Glutamatergic neuron (in vitro differentiated cells): ENCODE measurements at places on chromosomes 7 and 10. TPM values are rescaled to one million over a fixed set of nuclear protein-coding genes. Genes with fewer than 3 reads are reported as not detected.

CALML5 gene
- total RNA-seq = not detected

PTPRZ1 gene
- 11.4 TPM for total RNA-seq

IFIT1B gene
- not detected for total RNA-seq

DENND2A gene
- 64.7 TPM for total RNA-seq

SPDYE2B gene
- total RNA-seq = not detected

LARP4B gene
- total RNA-seq = 65.6 TPM

GNAT3 gene
- total RNA-seq = 2.0 TPM

AZGP1 gene
- total RNA-seq = 0.44 TPM

GRCh38 chr10:11446133-11446532 lies 165.3 kb downstream of the USP6NL start:
- H3K4me3 ChIP-seq = no peak overlapping the region
- no peaks in the 10 kb centered on the region for H3K36me3 ChIP-seq
- H3K4me1 ChIP-seq = no peaks in the 10 kb centered on the region

GRCh38 chr10:101835362-101835761 lies 8.2 kb downstream of the KCNIP2 start:
- peak overlapping the region; percentile 32 for H3K4me3 ChIP-seq
- peaks cover 10% of the 10 kb centered on the region for H3K27me3 ChIP-seq
- peak; percentile 56 for DNase-seq
- H3K4me1 ChIP-seq = peaks cover 55% of the 10 kb centered on the region

- H3K27ac ChIP-seq = no peak overlapping the region
- no peaks in the 10 kb centered on the region for H3K27me3 ChIP-seq
- H3K4me3 ChIP-seq = no peak overlapping the region
Measured at GRCh38 chr7:28093623-28094232, 86.9 kb downstream of the JAZF1 start.

GRCh38 chr10:84412482-84412881 lies 84.1 kb downstream of the CCSER2 start:
- no peaks in the 10 kb centered on the region for H3K4me1 ChIP-seq
- DNase-seq = no peak

- H3K4me3 ChIP-seq = no peak overlapping the region
- no peaks in the 10 kb centered on the region for H3K36me3 ChIP-seq
- no peak overlapping the region for H3K27ac ChIP-seq
- no peaks in the 10 kb centered on the region for H3K27me3 ChIP-seq
Measured at GRCh38 chr7:33981671-33982424, 76.5 kb downstream of the BMPER start.

DNA sequence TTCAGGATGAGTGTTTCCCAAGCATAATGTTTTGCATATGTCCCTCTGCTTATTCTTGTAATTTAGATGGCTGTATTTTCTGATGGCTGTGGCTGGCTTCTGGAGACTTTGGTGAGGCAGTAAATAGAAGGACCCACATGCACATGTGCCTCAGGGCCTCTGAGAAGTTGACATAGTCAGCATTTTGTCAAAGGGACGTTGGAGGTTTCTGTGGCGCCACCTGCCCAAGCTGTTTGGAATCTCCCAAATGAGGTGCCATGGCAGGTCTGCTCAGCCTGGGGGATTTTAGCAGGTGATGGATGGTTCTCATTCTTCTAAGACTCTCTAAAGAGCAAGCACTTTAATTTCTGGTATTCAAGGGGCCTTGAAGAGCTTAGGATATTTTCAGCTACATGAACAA lies 29.8 kb downstream of the C10orf120 start:
- H3K4me3 ChIP-seq = no peak overlapping the region
- no peak overlapping the region for H3K27ac ChIP-seq
- H3K36me3 ChIP-seq = no peaks in the 10 kb centered on the region
- no peaks in the 10 kb centered on the region for H3K27me3 ChIP-seq

- H3K27me3 ChIP-seq = no peaks in the 10 kb centered on the region
- H3K4me1 ChIP-seq = peaks cover 17% of the 10 kb centered on the region
- DNase-seq = no peak
- no peaks in the 10 kb centered on the region for H3K36me3 ChIP-seq
Measured at GRCh38 chr7:83681200-83681778, 32.4 kb upstream of the SEMA3E start.

GRCh38 chr7:85054306-85054705 lies 132.6 kb downstream of the SEMA3D start:
- H3K27ac ChIP-seq = no peak overlapping the region
- no peak for DNase-seq
- H3K4me3 ChIP-seq = no peak overlapping the region
- H3K4me1 ChIP-seq = peaks cover 3% of the 10 kb centered on the region
- no peaks in the 10 kb centered on the region for H3K27me3 ChIP-seq
- no peaks in the 10 kb centered on the region for H3K36me3 ChIP-seq

- no peaks in the 10 kb centered on the region for H3K36me3 ChIP-seq
- DNase-seq = no peak
- H3K27ac ChIP-seq = no peak overlapping the region
- no peak overlapping the region for H3K4me3 ChIP-seq
- peaks cover 2% of the 10 kb centered on the region for H3K4me1 ChIP-seq
Measured at GRCh38 chr7:129652914-129653313, 41.4 kb downstream of the NRF1 start.

DNA sequence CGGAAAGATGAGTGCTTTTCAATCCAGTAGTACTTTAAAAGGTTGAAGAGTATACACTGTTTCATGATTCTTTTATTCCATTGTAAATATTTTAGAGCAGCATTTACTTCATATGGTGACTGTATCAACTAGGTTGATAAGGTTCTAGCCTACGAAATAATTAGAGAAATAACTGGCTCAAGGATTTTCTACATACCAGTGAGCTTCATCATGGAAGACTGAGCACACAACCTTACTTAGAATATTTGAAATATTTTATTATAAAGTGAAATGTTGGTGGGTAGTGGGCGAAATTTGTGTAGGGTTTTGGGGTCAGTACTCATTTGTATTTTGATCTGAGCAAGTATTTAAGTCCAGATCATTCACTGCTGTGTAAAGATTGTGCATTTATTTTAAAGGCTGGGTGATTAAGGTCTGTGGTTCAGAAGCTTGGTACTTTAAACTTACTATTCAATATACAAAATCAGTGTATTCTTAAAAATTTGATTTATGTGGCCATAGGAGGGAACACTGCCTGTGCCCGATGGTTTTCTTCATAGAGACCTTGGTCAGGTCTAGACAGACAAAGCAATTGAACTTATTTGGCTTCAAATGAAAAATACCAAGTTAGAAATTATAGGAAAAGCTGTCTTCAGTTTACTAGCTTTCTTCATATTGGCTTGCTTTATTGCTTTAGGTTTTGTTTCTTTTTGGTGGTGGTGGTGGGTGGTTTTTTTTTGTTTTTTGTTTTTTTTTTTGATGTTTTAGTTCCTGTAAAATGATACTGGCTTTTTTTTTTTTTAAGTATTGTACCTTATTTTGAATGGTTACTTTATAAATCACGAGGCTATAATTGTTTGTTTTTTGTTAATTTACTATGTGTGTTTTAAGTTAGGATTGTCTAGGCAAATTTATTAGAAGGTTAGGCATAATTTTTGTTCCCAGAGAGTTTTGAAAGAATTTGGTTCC lies 3.0 kb downstream of the KMT2E start:
- peaks cover 31% of the 10 kb centered on the region for H3K27me3 ChIP-seq
- H3K36me3 ChIP-seq = peaks cover 6% of the 10 kb centered on the region
- peak overlapping the region; percentile 96 for H3K4me3 ChIP-seq
- H3K27ac ChIP-seq = peak overlapping the region; percentile 100
- no peak for DNase-seq

DNA sequence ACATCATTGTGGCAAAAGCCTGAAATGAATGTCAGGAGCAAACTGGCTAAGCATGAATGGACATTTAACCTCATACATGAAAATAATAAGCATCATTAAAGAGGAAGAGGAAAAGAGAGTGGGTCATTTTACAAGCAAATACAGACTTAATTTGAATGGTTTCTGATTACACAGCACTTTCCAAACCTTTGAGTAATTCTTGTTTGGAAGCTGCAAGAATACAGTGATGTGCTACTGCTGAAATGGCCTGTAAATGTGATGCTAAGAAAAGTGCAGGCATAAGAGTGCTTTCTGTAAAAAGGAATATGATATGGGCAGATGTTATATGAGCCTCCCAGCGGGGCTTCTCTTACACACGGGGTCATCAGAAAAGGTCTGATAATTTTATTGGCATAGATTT lies 30.2 kb downstream of the TAS2R16 start:
- H3K4me1 ChIP-seq = peaks cover 8% of the 10 kb centered on the region
- H3K4me3 ChIP-seq = peak overlapping the region; percentile 7
- peak; percentile 54 for DNase-seq
- no peaks in the 10 kb centered on the region for H3K36me3 ChIP-seq

GRCh38 chr10:129896860-129897200 lies 67.2 kb downstream of the EBF3 start:
- H3K4me1 ChIP-seq = peaks cover 89% of the 10 kb centered on the region
- peak overlapping the region; percentile 94 for H3K27ac ChIP-seq
- peak overlapping the region; percentile 79 for H3K4me3 ChIP-seq
- no peak for DNase-seq
- H3K36me3 ChIP-seq = peaks cover 7% of the 10 kb centered on the region

- H3K4me3 ChIP-seq = no peak overlapping the region
- no peaks in the 10 kb centered on the region for H3K4me1 ChIP-seq
- no peak overlapping the region for H3K27ac ChIP-seq
- H3K27me3 ChIP-seq = peaks cover 4% of the 10 kb centered on the region
Measured at GRCh38 chr10:126519185-126519584, 130.9 kb upstream of the ADAM12 start.

DNA sequence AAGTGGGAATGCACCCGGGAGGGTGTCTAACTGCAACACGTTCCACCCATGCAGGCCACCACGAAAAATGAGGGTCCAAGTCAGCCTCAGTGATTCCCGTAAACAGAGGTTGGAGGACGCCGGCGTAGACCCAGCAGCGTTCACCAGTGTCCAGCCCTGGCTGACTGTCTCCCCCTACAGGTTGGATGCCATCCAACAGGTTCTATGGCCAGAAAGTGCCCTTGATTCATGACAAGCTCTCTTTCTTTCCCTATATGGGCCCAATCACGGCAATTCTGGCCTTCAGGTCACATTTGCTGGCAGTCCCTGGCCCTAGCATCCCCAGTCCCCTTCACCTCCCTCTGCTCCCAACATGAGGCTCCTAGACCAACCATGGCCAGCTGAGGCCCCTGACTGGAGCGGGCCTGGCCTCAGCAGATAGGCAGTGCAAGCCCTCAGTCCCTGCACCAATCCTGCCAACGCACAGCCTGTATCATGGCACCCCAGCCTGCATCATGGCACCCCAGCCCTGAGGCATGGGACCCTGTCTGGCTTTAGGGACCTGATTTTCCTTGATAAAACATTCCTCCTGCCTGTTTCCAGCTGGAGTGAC lies 227.4 kb downstream of the GRID1 start:
- H3K27ac ChIP-seq = peak overlapping the region; percentile 17
- H3K4me1 ChIP-seq = no peaks in the 10 kb centered on the region
- no peaks in the 10 kb centered on the region for H3K36me3 ChIP-seq
- peaks cover 4% of the 10 kb centered on the region for H3K27me3 ChIP-seq
- H3K4me3 ChIP-seq = no peak overlapping the region

DNA sequence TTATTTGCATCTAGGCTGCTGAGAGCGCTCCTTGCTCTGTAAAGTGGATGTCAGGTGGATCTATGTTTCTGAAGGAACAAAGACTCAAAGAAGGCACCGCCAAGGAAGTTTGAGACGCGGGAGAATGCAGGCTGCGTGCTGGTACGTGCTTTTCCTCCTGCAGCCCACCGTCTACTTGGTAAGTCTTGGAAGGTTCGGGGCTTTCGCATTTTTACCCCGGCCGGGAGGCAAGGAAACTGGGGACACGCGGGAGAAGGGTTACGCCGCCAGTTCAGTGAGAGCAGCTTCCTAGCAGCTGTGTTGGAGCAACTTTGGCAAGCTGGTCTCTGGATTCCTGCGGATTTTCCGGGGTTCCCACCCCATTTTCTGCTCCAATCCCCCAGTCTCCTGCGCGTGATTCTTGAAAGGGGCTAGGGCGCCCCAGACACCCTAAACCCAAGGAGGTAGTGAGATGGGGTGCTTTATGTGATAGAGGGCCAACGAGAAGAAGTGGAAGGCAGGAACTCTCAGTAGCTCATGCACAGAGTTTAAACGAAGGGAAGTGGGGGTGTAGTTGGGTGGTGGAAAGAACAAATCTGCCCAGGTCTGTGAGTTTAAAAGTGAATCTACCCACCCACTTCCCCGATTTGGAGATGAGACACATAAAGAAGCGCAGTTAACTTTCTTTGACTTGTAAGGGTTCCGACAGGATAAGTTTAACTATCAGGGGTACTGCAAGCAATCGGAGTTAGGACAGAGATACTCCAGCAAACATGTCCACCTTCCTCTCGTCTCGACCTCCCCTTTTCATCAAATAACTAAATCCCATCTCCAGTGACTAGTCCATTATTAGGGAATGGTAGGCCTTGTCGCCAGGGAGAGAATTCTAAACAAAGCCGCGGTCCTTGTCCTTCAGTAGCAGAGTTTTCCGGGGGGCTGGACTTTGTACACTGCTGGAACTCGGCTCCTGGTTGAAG lies 2.5 kb downstream of the NXPH1 start:
- H3K36me3 ChIP-seq = no peaks in the 10 kb centered on the region
- DNase-seq = no peak
- peaks cover 30% of the 10 kb centered on the region for H3K27me3 ChIP-seq
- peak overlapping the region; percentile 94 for H3K4me3 ChIP-seq

DNA sequence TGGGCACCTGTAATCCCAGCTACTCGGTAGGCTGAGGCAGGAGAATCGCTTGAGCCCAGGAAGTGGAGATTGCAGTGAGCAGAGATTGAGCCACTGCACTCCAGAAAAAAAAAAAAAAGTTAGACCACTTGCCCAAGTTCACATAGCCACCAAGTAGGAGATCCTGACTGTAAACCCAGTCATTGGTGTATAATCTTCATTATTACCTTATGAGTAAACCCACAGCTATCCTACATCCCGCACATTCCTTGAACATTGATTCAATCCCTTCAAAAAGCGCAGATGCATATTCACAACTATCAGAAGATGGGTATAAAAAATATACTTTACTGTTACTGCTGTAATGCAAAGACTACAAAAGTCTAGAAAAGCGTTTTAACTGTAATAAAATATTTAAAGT lies 512.9 kb downstream of the SUGCT start:
- H3K4me1 ChIP-seq = peaks cover 19% of the 10 kb centered on the region
- H3K27me3 ChIP-seq = no peaks in the 10 kb centered on the region
- H3K27ac ChIP-seq = no peak overlapping the region

GRCh38 chr7:16651396-16652239 lies 5.6 kb downstream of the BZW2 start:
- peaks cover 32% of the 10 kb centered on the region for H3K4me1 ChIP-seq
- DNase-seq = no peak
- no peaks in the 10 kb centered on the region for H3K36me3 ChIP-seq

- H3K27ac ChIP-seq = no peak overlapping the region
- H3K4me1 ChIP-seq = peaks cover 21% of the 10 kb centered on the region
- H3K36me3 ChIP-seq = peaks cover 7% of the 10 kb centered on the region
- no peak for DNase-seq
- no peaks in the 10 kb centered on the region for H3K27me3 ChIP-seq
Measured at GRCh38 chr7:128154504-128154903, 86.6 kb upstream of the LEP start.

DNA sequence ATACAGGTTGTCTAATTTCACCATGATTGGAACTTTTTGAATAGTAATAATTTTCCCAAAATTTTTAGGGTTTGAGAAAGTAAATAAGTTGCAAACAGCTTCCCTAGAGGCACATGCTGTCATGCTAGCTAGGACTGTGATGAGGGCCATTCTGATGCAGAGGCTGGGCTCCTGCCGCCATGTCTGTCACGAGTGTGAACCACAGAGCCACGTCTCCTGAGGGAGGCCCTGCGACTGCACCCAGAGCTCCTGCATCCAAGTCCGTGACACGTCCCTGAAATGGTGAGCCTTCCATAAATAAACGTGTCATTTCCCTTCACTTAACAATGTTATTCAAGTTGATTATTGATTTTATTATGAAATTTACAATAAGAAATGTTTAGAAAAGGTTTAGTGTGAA lies 40.0 kb downstream of the C10orf120 start:
- no peaks in the 10 kb centered on the region for H3K4me1 ChIP-seq
- no peak overlapping the region for H3K27ac ChIP-seq
